Breast epithelium (tissue), 4 donors: ENCODE measurements at places on chromosomes 16 and 17. TPM values are rescaled to one million over a fixed set of nuclear protein-coding genes. Genes with fewer than 3 reads are reported as not detected.

The RNF43 gene
- total RNA-seq, result 19.0 TPM

DNA sequence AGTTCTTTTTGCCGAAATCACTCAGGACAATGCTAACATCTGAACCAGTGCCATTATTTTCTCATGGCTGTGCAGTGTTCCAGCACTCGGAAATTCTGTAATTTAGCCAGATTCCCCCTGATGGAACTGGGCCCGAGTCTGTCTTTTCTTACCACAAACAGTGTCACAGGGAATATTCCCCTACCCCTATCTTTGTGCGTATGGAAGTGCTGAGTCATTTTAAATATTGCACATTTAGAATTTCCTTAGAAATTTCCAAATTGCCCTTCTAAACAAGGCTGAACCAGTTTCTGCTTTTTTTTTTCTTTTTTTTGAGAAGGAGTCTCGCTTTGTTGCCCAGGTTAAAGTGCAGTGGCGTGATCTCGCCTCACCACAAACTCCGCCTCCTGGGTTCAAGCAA lies 88.0 kb upstream of the CREBBP start:
- H3K36me3 ChIP-seq, result no peaks in the 10 kb centered on the region
- no peaks in the 10 kb centered on the region for H3K27me3 ChIP-seq
- no peak overlapping the region for H3K4me3 ChIP-seq
- DNase-seq, result no peak

DNA sequence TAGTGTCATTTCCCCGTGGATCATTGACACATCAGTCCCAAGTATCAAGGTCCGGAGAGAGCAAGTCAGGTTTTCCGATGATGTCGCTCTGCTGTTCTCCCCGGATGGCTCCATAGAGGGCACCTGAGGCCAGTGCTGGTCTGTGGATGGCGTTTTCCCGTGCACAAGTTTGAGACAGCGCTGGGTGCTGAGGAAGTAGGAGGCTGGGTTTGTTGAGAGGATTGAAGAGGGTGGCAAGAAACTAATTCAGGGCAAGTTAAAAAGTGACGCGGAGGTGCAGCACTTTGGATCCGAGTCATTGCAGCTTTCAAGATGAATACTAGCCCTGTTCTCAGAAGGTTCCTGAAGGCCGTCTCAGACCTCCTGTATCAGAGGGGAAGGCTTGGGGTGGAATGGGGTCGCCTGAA lies 7.7 kb downstream of the NUBP1 start:
- no peaks in the 10 kb centered on the region for H3K27me3 ChIP-seq
- H3K4me3 ChIP-seq, result no peak overlapping the region
- no peaks in the 10 kb centered on the region for H3K4me1 ChIP-seq
- no peak overlapping the region for H3K27ac ChIP-seq
- DNase-seq, result no peak

DNA sequence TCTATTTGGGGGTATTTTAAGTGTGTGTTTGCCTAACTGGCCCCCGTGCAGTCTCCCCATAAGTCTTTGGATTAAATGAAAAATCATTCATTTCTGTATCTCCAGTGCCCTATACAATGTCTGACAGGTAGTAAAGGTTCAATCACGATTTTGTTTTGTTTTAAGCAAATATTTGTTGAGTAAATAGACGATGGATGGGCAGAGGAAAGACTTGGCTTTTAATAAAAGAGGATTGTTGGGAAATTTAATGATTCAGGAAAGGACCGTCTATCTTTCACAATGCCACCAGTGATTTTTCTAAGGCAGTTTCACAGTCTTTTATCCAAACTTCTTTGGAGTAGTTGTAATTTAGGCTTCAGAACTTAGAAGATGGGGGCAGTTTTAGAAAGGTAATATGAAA lies 636.6 kb upstream of the GOT2 start:
- H3K4me1 ChIP-seq, result no peaks in the 10 kb centered on the region
- DNase-seq, result no peak
- H3K4me3 ChIP-seq, result no peak overlapping the region
- H3K27me3 ChIP-seq, result no peaks in the 10 kb centered on the region
